ENCODE measurements at places on chromosomes 7 and 10. TPM values are rescaled to one million over a fixed set of nuclear protein-coding genes. Genes with fewer than 3 reads are reported as not detected.

SFRP5 gene
- polyA plus RNA-seq = 110 TPM

CALML5 gene
- polyA plus RNA-seq = not detected

GRCh38 chr10:29811751-29812427 lies 177.1 kb upstream of the SVIL start:
- DNase-seq = peak; percentile 45

DNA sequence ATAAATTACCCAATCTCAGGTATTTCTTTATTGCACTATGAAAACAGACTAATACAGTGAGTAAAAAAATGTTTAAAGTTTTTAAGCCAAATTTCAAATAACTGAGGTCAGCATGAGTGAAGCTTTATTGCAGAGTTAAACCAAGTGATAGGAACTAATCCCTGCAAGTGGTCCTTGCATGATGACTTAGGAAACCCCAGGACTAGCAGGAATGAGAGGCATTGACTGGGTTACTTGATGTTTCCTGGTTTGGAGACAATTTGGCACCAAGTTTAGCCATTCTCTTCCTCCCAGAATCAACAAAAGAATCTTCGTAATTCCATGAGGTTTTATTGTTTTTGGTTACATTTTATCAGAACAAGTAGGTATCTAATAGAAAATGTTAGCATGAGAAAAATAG lies 194.2 kb downstream of the BICC1 start:
- no peak for DNase-seq

- peak; percentile 71 for DNase-seq
These were observed 215.2 kb downstream of the RPS24 start for GRCh38 chr10:78248651-78249464.

GRCh38 chr10:128000471-128001362 lies 93.8 kb downstream of the PTPRE start:
- DNase-seq = peak; percentile 67

DNA sequence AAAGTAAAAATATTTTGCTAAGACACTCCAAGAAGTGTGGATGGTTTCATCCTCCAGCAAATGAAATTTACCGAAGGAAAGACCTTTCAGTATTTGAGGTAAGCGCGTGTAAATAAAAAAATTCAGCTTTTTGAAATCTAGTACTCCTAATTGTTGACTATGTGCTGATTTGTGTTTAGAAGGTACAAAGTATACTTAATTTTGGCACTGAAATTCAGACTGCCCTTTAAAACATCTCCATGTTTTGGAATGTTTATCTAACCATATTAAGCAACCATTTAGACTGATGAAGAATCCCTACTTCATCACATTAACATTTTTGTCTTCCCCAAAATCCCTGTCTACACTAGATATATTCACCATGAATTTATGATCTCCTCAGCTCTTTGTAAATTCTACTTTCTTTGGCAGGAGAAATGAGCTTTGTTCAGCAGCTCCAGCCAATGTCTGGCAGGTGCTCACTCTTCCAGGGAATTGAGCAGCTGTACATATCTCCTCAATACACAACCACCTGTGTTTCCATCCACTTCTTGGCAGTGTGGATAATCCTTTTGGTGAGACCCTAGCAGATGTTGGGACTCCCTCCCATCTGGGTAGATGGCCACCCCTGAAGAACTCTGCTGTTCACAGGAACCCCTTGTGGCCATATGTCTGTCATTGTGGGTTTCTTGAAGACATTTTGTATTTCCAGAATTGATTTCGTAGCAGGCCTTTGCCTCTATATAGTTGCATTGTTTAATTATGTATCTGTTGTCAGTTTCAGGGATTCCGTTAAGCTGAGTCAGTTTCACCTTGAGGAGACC lies 129.4 kb upstream of the SAMD8 start:
- DNase-seq = no peak

All from right cardiac atrium (tissue), 5 donors.